ENCODE measurements at places on chromosomes 12 and 14.

DNA sequence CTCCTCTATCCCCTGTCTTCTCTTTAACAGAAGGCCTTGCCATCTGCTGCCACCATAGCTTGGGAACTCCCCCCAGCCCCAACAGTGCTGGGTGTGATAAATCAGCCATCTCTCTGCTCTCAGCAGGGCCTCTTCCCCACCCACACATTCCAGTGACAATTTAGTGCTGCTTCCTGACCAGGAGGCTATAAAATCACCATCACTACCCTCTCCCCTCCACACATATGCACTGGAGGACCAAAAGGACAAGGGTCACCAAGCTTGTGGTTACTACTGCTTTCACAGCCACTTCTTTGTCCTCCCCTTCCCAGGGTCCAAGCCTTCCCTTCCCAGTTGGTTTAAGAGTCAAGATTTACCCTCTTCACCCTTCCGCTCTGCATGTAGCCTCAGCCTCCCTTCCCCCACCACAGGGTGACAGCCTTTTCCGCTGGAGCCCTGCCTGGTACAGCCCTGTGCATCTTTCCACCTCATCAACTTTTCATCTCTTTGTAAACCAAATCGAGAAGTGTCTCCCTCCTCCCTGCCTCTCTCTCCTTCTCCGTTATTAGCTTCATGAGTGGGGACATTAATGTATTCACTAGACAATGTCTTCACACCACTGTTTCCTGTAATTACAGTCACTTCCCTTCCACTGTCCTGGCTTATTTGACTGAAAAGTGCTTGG lies 9.4 kb downstream of the PSMB5 start:
- no peak for DNase-seq

DNA sequence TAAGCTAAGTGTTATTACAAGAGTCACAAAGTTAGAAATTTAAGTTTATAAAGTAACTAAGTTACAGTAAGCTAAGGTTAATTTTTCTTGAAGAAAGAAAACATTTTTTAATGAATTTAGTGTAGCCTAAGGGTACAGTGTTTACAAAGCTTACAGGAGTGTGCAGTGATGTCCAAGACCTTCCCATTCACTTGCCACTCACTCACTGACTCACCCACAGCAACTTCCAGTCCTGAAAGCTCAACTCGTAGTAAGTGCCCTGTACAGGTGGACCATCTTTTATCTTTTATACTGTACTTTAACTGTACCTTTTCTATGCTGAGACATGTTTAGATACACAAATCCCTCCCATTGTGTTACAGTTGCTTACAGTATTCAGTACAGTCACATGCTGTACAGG lies 60.9 kb upstream of the TMEM263 start:
- no peak for DNase-seq

- DNase-seq, result no peak
Measured at GRCh38 chr14:81055971-81056370, 100.5 kb downstream of the TSHR start.

- no peak for DNase-seq
Measured at GRCh38 chr12:11022520-11022919, at the start of gene TAS2R19. TSS of gene TAS2R19 (minus strand) at chr12:11022620. CDS start at chr12:11022571, 49 bp downstream.

- DNase-seq, result no peak
Measured at GRCh38 chr12:79933532-79934264, 1.2 kb downstream of the PPP1R12A start.

DNA sequence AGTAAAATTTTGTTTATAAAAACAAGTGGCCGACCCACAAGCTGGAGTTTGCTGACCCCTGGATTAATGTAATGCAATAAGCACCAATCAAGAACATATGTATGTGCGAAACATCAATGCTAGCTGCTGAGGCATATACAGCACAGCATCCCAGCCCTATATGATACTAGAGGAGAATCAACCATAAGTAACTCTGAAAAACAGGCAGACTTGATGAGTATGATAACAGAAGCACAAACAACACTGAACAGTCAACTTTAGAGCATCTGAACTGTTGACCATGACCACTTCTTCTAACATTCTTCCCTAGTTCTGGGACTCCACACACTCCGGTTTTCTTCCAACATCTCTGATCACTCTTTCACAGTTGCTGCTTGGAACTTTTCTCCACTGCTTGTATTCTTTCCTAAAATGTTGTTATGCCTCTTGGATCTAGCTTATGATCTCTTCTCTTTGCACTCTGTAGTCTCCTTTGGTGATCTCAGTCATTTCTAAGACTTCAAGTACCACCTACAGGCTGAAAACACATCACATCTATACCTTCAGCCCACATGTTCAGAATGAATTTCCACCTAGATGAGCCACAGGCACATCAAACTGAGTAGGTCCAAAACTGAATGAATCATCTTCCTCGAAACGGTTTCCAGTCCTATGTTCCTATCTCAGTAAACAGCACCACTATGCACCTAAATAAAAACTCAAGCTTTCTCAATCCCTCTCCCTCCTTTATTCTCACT lies 57.2 kb downstream of the STXBP6 start:
- DNase-seq, result no peak

GRCh38 chr14:56004786-56005185 lies 113.4 kb upstream of the PELI2 start:
- DNase-seq, result no peak

GRCh38 chr12:94284046-94284445 lies 135.7 kb downstream of the PLXNC1 start:
- DNase-seq, result no peak

GRCh38 chr14:50000380-50001150 lies 107.7 kb downstream of the ARF6 start:
- no peak for DNase-seq

GRCh38 chr12:114167431-114167830 lies 201.3 kb upstream of the RBM19 start:
- DNase-seq, result no peak

DNA sequence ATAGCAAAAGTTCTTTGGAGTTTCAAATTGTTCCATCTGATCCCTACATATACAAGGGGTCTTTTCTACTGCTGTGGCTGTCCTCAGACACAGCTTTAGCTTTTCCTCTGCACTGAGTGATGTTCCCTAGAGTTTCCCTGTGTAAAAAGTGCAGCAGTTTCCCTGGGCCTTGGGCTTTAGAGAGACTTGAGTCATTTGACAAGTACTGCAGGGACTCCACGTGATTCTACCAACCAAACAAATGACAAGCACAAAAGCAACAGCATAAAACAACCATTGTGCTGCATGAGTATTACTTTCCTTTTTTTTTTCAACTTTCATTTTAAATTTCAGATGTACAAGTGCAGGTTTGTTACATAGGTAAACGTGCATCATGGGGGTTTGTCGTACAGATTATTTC lies 272.8 kb downstream of the PDZRN4 start:
- no peak for DNase-seq

GRCh38 chr12:1842183-1842904 lies 22.0 kb downstream of the LRTM2 start:
- DNase-seq, result no peak

DNA sequence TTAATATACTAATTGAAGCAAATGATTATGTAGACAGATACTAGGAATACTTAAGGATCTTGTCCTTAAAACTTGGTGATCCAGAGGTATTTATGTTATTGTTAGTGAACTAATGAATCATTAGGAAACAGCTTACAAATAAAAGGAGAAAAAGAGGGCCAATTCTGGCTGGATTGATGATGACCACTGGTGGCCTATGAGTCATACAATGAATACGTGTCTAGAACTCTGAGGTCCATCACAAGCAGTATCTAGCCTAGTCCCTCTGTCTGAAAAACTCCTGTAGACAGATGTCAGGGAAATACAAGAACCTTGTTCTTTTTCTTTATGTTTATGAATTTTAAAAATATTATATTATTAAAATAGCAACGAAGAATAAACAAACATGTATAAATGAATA lies 51.7 kb upstream of the RTL1 start:
- DNase-seq, result no peak

DNA sequence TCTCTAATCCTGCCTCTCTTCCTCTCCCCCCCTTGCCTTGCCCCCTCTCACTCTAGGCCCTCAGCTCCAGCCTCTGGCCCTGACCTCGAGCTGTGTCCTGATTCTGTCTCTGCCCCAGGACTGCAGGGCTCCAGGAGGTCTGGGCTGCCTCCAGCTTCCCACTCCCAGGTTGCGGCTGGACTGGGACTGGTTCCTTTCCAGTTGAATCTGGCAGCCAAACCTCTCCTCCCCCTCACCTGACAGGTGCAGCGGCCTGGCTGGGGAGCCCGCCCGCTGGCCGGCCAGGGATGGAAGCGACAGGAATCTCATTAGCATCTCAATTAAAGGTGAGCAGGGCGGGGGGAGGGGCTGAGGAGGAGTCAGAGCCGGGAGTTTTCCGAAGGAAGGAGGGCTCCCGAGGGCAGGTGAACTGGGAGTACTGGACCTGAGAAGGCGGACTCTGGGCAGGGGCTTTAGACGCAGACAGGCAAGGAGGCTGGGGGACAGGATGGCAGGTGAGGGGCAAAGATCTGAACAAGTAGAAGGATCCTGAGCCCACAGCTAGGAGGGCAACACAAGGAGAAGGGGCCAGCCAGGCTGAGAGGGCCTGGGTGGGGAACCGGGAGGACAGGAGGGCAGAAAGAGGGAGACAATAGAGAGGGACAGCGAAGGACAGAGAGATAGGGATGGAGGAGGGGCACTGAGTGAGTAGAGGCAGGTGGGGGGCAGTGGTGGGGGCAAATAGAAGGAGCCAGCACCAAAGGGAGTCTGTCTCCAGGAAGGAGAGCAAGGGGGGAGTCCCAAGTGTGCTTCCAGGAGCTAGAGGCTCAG lies at the start of gene SCNN1A:
SCNN1A (minus strand) TSS at position 295 of the 810 bp plus-strand sequence. CDS start 780 bp downstream, outside the sequence.
- DNase-seq, result peak; percentile 41

DNA sequence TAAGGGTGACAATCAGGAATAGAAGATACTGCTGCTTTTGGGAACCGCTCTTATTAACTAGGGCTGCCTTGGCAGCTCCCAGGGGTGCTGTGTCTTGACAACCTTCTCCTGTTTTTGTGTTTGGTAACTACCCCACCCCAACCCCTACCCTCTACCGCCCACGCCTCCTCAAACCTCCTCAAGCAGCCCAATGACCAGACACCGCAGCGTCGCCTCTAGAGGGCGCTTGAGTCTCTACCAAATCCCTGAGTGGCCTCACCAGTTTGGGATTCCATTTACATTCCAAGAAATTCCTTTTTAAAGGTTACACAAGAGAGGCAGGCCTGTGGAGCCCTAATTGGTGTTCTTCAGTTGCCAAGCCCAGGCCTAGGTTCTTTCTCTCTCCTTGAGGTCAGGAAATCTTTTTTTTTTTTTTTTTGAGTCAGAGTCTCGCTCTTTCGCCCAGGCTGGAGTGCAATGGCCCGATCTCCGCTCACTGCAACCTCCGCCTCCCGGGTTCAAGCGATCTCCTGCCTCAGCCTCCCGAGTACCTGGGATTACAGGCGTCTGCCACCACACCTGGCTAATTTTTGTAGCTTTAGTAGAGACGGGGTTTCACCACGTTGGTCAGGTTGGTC lies 72.4 kb upstream of the USP44 start:
- DNase-seq, result no peak

DNA sequence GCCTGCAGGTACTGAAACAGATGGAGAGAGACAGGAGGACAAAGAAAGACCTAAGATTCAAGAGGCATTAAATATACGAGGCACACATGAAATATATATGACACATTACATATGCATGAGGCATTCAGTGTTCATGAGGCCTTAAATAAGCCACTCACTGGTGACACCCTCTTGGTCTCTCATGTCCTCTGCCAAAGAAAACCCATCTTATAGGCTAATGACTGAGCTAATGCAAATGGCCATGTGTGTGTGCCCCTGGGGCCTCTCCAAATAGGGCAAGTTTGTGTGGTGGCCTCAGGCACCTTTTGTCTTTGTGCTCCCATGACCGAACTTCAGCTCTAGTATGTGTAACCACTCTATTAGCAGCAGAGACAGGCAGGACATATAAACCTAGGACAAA lies 18.8 kb downstream of the COQ6 start:
- DNase-seq, result no peak

DNA sequence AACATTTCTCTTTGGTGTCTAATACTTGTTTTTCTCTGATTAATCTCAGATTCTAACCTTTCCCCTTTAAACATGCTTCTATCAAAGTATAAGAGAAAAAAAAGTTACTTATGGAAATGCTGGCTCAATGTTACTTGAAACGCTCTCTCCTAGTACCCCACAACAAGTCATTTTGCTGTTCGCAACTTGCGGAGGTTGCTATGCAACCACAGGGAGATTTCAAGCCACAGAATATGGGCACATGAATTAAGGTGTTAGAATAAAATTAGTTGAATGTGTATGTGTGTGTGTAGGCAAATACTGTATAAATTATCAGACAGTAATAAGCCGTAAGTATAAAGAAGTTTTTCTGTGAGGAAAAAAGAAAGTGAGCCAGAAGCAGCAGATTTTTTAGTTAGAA lies 80.6 kb downstream of the CCDC59 start:
- no peak for DNase-seq

- no peak for DNase-seq
Measured at GRCh38 chr12:103956509-103957027, 9.1 kb upstream of the TDG start.

- no peak for DNase-seq
Measured at GRCh38 chr12:98332642-98333041, 182.7 kb upstream of the TMPO start.

DNA sequence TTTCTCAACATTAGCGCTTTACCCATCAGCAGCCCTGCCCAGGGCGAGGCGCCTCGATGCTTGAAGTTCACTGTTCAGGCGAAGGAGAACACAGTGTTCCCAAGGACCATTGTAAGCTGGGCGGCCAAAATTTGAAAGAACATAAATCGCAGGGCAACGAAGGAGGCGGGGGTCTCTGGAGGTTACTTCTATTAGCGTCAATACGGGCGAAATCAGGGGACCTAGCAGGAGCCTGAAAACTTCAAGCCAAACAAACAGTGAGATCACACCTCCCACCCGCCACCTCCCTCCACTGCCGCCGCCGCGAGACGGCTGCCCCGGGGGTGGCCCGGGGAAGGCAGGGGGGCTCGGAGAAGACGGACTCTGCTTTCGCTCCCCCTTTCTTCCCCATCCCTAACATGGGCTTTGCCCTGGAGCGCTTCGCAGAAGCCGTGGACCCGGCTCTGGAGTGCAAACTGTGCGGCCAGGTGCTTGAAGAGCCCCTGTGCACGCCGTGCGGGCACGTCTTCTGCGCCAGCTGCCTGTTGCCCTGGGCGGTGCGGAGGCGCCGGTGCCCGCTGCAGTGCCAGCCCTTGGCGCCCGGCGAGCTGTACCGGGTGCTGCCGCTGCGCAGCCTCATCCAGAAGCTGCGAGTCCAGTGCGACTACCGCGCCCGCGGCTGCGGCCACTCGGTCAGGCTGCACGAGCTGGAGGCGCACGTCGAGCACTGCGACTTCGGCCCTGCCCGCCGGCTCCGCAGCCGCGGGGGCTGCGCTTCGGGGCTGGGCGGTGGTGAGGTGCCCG lies at the start of gene PDZRN4:
PDZRN4 (plus strand) TSS at position 263 of the 783 bp plus-strand sequence.
- DNase-seq, result no peak
